ENCODE measurements at places on chromosomes 1 and 21.
A peak's percentile ranks its signal among the peaks of the same experiment; 100 is the strongest.

DNA sequence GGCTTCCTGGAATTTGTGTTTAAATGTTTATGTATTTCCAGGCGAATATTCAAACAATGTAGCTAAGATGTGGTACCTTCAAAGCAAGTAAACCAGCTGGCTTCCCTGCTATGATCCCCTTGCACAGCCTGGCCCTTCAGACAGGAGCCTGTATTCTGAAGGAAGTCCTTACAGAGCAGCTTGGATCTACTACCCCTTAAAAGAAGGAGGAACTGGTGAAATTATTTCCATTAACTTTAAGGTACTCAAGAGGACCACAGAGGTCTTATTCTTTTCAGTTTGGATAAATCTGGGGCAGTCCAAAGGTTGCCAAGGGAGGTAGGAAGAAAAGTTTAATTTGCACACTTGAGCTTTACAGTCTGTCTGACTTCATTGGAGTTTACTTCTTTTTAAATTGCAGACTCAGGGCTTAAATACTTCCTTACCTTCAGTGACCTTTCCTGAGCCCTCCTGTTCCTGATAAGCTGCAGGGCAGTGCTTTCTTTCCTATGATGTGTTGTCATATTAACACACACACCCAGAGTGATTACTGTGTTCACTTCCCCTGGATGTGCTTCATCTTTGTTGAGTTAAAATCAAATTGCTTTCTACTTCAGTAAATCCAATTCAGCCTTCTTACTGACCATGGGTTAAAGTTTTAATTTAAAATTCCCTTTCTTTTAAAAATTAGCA lies 40.5 kb downstream of the DISC1 start:
- DNase-seq, result no peak

GRCh38 chr1:21894034-21894881 lies 42.9 kb downstream of the HSPG2 start:
- DNase-seq, result no peak

DNA sequence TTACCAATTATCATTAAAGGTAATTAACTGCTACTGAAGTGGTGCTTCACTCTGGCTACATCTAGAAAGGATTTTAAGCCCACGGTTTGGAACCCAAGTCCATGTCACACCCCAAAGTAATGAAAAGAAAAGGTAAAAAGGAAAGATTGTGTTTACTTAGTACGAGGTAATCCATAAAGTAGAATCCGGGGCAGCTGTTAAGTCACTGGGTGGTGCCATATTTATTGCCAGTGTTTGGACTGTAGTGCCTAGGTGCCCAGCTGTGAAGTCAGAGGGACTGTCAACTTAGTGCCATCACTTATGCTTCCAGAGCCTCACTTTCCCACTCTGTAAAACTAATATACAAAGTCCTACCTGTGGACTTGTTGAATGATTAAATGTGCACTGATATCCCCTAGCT lies 52.2 kb upstream of the GRHL3 start:
- no peak for DNase-seq

DNA sequence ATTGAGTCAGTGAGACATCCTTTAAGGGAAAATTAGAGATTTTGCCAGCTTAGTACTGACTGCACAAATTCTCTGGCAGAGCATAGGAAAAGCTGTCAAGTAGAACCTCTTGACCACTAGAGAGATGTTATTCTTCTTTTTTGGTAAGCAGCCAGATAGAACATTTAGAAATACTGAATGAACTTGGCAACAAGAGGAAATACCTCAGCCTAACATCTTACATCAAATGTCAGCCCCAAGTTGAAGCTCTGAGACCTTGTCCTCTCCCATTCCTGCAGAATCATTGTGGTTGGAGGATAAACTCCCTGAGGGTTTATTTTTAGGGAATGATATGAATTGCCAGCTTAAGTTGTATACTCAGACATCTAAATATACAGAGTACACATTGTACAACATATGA lies 53.5 kb downstream of the MIGA1 start:
- DNase-seq, result no peak

DNA sequence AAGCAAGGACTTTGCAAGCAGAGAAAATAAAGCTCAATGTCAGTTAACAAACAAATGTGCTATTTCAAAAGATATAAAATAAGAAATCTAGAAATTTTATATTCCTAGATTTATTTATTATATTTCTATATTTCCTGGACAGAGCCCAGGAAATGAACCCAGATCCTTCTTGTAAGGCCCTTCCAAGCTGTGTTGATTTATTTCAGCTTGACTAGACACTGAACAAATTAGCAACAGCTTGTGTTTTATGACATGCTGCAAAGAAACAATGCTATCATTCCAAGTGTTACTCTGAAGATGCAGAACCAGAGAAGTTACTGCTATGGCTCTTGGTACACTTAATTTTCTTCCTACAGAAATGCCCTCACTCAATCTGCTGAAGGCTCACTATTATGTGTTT lies 6.2 kb downstream of the TGFBR3 start:
- no peak for DNase-seq

GRCh38 chr21:42563686-42564085 lies 50.0 kb downstream of the SLC37A1 start:
- no peak for DNase-seq

DNA sequence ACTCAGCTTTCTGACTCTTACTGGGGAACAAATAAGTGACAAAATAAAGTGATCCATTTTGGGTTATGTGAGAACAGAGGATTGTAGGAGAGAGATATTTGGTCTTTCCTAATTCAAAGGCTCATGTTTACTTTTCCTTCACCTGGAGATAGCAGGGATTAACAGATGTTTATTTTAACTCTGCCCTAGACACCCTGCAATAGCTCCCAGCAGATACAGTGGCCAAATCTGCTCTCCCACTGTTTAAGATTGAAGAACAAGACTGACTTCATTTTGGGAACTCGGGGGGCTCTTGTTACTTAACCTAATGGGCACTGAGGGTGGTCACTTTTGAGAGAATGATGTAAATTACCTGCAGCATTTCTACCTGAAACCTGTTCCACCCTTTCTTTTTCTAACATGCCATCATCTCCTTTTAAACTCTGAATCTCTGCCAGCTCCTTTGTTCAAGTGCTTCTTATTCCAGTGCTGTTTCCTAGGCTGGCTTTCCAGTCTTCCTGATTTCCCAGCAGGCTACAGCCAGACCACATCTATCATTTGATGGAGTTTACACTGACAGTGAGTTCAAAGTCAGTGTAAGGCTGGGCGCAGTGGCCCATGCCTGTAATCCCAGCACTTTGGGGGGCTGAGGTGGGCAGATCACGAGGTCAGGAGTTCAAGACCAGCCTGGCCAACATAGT lies 90.0 kb downstream of the SELENOF start:
- no peak for DNase-seq

GRCh38 chr1:235486321-235486720 lies 17.9 kb downstream of the B3GALNT2 start:
- DNase-seq, result no peak

GRCh38 chr1:167033646-167034045 lies 44.6 kb downstream of the MAEL start:
- no peak for DNase-seq

GRCh38 chr1:203172184-203173010 lies 3.2 kb downstream of the MYBPH start:
- DNase-seq, result peak; percentile 49

DNA sequence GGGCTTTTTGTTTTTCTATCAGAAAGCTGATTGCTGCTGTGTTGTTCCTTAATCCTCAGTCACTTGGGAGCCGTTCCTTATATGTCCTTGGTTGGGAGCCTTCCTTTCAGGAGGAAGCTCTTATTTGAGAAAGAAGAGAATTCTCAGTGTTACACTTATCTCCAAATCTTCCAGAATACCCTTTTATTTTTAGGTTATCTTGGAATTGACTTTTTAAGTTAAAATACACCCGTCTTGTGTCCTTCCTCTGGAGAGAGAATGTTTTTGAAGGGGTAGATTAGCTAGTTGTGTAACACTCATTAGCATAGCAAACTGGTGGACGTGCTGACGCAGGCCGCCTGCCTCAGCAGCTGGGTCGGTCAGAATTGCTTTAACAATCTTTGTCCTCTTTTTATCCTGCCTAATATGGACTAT lies 42.1 kb downstream of the LRRC8B start:
- peak; percentile 30 for DNase-seq

DNA sequence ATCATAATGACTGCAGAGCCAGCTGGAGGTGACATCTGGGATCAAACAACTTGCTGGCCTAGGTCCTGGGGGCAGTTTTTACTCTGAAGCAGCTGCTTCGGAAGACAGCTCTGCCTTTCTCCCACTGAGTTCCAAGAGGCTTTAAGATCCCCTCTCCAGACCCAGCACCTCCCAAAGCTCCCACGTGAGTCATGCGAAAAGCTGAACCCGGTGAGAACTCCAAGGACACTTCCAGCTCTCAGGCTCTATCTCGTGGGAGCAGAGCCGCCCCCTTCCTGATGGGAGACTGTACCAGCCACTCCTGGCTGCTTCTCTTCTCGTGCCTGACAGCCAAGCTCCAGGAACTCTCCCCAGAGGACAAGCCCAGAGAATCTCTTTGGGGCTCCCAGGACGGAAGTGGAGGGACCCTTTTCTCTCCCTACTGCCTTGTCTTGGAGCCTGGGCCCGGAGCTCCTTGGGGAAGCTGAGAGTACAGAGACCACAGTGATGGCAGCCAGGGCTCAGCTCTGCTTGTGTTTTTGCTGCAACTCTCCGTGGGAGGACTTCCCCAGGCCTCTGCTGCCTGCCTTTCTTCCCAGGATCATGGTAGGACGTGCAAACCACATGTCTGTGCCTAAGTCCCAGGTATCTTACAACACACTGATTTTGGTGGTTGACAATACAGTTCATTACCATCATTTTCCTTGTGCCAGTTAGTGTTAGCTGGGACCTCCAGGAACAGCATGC lies 40.6 kb downstream of the STUM start:
- no peak for DNase-seq

DNA sequence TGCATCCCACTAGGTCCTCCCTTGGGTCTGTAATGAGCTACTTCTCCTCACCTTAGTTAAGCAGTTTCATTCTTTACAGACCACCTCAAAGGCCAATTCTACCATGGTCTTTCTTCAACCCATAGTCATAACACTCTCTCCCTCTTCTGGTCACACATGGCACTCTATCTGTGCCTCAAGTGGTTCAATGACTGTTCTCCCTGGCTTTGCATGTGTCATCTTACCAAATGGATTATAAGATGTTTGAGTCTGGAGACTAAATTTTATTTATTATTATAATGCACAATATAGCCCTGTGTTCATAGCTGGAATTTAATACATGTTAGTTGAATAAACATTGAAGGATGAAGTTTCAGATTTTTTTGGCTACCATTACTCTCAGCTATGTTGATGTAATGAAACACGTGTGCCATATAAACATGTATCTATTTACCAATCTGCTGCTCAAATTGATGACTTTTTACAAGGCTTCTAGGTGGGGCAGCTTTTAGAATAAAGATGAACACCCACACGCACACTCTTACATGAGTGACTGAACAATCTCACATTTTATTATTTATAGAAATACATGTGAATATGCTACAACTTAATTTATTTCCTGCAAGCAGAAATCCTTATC lies 102.1 kb downstream of the RUNX1 start:
- no peak for DNase-seq

- DNase-seq, result peak; percentile 65
Observed at GRCh38 chr1:112508278-112509004, at the start of gene WNT2B. Gene WNT2B, plus strand, starts transcription at chr1:112508965. Its CDS starts 298 bp downstream, at chr1:112509263.

- no peak for DNase-seq
Observed at GRCh38 chr1:61282387-61282786, 200.0 kb downstream of the NFIA start.

GRCh38 chr1:46301406-46301807 lies 2.0 kb downstream of the LRRC41 start:
- no peak for DNase-seq

GRCh38 chr1:215569986-215570824 lies 3.1 kb downstream of the KCTD3 start:
- no peak for DNase-seq

Data from retina (tissue), 1 donor.